ENCODE measurements at places on chromosomes 1 and 21. TPM values are rescaled to one million over a fixed set of nuclear protein-coding genes. Genes with fewer than 3 reads are reported as not detected.

C1QTNF12 gene
- total RNA-seq, result 0.96 TPM

FCRL5 gene
- total RNA-seq, result 7.8 TPM

TSPAN2 gene
- total RNA-seq, result not detected

SYNC gene
- total RNA-seq, result not detected

LDLRAD1 gene
- not detected for total RNA-seq

RIMKLA gene
- 0.19 TPM for total RNA-seq

C1QC gene
- total RNA-seq, result 0.64 TPM

ANGPTL1 gene
- total RNA-seq, result not detected

SNRPE gene
- total RNA-seq, result 287 TPM

KANK4 gene
- total RNA-seq, result not detected

SOX13 gene
- 0.27 TPM for total RNA-seq

PLA2G2A gene
- total RNA-seq, result 0.36 TPM

DNA sequence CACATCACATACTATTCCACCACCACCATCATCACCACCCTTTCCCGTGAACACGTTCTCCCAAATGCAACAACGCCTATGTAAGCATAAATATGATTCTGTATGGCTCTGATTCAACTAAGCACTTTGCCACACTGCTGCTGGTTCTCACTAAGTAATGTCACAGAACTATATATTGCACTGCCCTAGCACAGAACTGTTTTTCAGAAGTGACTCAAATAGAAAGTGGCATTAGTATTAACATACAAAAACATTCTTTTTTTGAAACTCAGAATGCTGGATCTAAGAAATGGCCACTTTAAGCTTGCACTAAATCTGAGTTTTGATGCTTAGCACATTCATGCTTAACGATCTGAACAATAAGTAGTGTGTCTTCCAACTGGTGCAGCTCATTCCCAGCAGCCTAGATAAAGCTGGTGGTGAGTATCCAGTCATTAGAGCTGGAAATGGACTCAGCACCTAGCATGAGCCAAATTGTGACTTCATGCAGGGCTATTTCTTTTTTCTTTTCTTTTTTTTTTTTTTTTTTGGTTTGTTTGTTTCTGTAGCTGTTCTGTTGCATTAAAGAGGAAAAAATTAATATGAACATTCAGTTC, 46.2 kb upstream of the ZC3H11B start:
- no peak for DNase-seq

DNA sequence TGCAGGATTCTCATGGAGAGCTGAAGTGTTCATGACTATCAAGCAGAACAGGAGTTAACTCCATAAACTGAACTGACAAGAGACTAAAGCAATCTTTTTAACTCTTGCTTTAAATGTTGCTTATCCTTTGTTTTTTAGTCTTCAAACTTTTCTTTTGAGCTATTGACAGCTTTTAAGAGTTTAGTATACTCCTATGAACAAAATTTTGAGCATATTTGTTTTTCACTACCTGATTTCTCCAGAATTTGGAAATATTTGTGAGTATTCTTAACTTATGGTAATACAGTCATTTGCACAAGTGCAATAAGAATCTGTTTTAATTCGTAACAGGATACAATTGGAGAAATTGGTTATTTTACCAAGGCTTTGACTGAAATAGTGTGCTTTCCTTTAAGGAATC, 7.2 kb downstream of the DNAI4 start:
- no peak for DNase-seq

GRCh38 chr1:163082971-163083370, 13.8 kb downstream of the RGS4 start:
- DNase-seq, result no peak

- DNase-seq, result no peak
These were observed 55.6 kb downstream of the GALNT2 start for GRCh38 chr1:230122366-230123279.

DNA sequence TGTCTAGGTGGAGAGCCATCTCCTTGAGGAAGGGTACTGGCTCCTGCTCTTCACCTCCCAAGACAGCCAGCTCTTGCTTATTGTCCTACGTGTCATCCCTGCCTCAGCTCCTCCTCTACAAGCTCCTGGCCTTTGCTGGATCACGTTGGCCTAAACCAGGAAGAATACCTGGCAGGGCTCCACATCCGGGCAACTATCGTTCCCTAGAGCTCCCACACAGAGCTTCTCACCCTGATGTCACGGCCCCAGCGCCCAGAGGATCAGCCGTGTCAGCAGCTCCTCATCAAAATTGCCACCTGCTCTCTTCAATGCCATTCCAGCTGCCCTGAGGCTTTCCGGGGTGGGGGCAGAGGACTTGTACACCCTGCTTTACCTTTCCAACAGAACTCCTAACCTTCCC, 1.9 kb upstream of the TPM3 start:
- DNase-seq, result no peak

DNA sequence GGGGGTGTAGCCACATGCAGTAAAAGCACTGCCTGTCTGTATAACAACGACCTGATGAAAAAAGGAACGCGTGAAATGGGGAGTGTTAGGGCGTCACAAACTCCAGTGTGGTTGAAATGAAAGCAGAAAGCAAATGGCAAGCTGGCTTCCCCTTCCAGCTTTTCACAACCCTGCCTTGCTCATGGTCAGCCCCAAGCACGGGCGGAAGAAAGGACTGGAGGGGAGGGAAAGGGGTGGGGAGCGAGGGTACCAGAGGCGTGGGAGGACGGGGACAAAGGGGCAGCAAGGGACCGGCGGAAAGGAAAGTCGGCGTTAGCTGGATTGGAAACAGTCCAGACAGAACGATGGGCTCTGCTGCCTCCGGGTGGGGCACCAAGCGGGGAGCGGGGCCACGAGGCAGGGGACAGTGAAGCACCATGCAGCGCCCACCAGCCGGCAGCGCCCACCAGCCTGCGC, 9.6 kb downstream of the VPS26C start:
- DNase-seq, result no peak

DNA sequence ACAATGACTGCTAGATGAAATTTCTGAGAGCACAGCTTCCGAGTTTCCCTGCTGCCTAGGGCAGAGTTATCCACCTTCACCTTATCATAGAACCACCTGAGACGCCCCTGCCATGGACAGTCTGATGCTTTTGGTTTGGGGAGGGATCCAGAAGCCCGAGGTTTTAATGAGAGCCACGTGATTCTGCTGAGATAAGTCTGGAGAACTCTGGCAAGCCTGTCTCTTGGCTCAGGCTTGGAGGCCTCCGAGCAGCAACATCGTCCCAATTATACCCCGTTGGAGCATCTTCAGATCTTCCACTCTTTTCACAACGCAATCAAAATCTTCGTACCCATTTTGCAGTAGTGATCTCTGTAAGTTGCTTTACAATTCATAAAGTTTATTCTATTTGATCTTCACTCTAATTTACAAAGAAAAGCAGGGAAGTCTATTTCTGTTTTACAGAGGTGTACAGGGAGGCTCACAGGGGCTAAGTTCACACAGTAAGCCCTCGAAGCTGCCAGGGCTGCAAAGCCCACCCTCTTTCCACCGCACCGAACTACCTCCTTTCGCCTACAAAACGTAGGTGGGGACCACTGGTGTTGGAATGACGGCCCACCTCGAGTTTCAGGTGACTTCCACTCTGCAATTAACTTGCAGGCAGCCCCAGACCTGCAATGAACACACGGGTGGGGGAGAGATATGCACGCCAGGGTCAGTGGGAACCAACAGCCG, 513 bp upstream of the HHAT start:
- no peak for DNase-seq

GRCh38 chr1:107254306-107254705, 113.5 kb downstream of the NTNG1 start:
- no peak for DNase-seq

DNA sequence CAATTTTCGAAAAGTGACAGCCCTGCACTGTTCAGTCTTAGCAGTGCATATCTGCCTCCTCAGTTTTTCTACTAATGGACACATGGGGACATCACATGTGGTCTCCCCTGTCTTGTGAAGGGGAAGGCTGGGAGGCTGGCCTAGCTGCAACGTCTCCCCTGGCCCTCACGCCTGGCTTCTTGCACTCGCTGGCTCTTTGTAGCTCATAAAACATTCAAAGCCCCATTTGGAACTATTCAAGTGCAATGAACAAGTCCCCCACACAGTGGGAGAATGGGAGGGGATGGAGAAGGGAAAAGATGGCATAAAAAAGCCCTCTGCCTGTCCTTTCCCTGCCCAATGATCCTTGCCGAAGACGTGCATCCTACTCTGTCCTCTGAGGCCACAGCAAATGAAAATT, 73.6 kb downstream of the PGBD5 start:
- DNase-seq, result no peak

DNA sequence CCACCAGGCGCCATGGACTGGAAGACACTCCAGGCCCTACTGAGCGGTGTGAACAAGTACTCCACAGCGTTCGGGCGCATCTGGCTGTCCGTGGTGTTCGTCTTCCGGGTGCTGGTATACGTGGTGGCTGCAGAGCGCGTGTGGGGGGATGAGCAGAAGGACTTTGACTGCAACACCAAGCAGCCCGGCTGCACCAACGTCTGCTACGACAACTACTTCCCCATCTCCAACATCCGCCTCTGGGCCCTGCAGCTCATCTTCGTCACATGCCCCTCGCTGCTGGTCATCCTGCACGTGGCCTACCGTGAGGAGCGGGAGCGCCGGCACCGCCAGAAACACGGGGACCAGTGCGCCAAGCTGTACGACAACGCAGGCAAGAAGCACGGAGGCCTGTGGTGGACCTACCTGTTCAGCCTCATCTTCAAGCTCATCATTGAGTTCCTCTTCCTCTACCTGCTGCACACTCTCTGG, 3.8 kb downstream of the GJB3 start:
- no peak for DNase-seq

DNA sequence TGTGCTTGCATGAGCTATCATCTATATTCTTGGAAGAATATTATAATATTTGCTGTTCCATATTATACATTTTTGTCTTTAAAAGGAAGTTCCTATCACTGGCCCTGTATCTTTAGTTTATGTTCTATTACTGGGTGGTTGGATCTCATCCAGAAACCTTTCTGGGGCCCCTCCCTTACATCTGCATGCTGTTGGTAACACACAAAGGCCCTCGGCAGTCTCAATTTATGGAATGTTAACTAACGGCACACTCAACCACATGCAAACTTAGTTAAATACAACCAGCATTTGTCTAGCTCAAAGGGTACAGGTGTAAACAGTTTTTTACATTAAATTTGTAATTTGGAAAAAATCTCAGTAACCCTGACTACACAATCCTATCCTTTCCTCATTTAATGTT, 9.7 kb upstream of the HYI start:
- no peak for DNase-seq

DNA sequence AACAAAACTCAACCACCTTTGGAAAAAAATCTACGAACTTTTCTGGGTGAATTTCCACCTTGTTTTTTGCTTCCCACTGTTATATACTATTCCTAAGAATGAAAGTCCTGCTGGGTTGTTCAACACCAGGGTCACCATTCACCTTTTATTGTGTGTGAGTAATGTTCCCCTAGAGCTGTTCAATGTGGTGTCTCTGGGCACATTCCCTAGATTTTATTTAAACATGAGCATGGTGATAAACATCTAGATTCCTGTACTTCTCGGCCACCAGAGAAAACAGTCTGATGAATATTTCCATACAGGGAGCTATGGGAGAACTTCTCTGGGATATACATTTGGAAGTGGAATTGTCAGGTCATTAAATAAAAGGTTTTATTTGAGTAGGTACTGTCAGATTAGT, 13.0 kb downstream of the FMN2 start:
- DNase-seq, result no peak

GRCh38 chr1:82950606-82951200, 1048.2 kb downstream of the TTLL7 start:
- no peak for DNase-seq

GRCh38 chr1:100455478-100456072, 82.4 kb upstream of the GPR88 start:
- no peak for DNase-seq
